Naive thymus-derived CD8-positive, alpha-beta T cell (primary cell): ENCODE measurements at places on chromosomes 2 and 18.

DNA sequence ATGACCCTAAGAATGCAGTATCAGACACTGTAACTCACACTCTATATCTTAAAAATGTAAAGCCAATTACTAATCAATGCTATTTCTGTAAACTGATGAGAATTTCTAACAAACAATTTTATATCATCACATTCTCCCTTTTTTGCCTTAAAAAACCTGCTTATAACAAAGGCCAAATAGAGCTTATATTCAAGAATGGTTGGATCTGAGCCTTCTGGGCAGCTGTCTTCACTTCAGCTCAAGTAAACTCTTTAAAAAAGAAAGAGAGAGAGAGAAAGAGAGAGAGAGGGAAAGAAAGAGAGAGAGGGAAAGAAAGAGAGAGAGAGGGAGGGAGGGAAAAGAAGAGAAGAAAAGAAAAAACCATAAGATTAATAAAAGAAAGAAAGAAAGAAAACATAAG lies 231.8 kb downstream of the KCNE4 start:
- DNase-seq = no peak

DNA sequence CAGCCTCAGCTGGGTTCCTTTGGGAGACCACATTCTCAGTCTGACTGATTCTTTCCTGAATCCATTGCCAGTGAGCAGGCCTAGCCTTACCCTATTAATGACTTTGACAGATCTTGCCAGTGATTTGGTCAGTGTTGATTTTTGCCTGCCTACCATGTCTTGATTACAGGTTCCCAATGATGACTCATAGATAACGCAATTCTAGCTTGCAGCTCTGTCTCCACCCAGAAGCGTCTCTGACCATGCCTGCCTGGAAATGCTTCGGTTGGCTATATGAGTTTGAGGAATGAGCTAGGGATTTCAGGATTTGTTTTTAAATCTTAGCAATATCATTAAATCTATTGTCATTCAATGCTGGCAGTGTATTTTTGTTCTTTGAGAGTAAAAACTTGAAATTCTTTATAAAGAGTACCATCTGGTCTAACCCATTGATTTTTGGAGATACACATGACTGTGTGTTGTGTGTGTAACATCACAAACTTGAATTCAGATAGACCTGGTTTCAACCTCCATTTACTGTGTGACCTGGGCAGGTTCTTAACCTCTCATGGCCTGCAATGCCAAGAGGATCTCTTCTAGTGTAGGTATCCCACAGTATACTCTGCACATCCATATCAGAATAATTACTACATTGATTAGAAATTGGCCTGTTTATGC lies 57.0 kb downstream of the CCDC150 start:
- no peak for DNase-seq

DNA sequence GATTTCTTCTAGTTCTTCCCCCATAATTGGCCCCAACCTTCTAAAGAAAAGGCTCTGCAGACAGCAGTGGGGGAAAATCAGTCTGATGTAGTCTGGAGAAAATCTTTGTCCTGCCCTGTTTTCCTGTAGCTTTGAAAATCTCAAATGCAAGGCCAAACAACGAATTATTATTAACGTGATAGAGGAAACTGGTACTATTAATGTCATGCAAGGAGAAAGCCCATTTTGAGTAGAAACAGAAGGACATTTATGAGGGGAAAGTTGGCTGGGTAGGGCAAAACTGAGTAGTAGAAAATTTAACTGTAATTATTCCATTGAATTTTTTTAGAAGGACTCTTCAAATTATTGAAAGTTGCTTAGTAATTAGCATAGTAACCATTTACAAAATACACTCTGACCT lies 98.8 kb downstream of the FMNL2 start:
- DNase-seq = no peak

DNA sequence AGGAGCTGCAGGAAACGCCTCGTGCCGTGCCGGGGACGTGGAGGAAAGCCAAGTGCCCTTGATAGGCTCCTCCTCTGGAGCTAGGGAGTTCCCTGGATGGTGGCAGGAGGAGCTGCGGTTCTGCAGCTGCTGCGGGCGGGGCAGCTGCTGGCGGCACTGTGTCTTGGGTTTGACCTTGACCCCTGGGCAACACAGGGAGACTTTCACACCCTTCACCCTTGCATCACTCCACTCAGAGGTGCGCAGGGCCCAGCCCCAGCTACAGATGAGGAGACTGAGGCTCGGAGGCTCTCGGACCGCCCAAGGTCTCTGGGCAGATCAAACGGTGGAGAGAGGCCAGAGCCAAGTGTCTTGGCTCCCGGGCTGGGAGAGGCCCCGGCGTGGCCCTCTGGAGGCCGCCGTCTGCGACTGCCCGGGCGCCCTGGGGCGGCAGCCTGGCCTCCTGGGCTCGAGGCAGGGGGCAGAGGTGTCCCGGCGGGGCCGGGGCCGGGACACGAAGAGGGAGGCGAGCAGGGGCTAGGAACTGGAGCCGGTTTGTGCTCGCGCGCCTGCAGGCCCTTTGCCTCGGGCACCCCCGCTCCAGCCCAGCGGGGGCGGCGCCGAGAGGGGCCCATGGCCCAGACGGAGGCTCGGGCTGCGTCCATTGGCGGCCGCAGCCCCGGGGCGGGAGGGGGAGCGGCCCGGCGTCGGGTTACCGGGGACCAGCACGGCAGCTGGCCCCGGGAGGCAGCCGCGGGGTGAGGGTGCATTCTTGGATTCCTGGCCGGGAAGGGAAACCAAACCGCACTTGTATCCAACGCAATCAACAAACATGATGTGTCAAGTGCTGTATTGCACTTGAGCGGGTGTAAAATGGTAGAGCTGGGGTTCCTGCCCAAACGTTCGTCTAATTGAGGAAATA lies 129.6 kb upstream of the SLC1A4 start:
- no peak for DNase-seq

DNA sequence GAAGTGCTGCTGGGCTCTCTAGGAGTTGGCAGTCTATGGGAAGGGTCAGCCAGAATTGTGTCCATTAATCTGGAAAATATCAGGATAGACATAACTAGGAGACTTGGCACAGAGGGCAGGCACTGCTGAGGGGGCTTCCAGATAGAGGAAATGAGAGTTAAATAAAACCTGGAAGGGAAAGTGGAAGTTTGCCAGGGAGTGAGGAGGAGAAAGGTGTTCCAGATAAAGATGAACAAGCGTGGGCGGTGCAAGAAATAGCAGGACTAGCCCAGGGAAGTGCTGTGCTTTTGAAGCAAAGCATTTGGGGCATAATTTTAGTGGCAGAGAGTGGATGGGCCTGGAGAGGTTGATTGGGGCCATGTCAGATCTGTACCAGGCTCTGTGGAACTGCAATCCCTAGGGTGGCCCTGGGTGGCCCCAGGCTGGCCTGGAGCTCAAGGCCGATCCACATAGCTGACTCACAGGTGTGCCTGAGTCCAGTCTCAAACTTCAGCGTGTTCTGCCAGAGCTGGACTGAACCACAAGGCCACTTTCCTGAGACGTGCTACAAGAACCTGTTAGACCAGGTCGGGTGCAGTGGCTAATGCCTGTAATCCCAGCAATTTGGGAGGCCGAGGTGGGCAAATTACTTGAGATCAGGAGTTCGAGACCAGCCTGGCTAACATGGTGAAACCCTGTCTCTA lies 26.9 kb downstream of the GALM start:
- DNase-seq = no peak

GRCh38 chr2:103809941-103810441 lies 1043.9 kb upstream of the POU3F3 start:
- no peak for DNase-seq

GRCh38 chr2:20594957-20595356 lies 55.9 kb downstream of the HS1BP3 start:
- no peak for DNase-seq

- DNase-seq = no peak
Measured at GRCh38 chr18:47709556-47709955, 220.9 kb downstream of the SMAD2 start.

GRCh38 chr2:8462899-8463648 lies 218.8 kb upstream of the ID2 start:
- no peak for DNase-seq

GRCh38 chr2:65264821-65265670 lies 37.4 kb downstream of the ACTR2 start:
- no peak for DNase-seq

DNA sequence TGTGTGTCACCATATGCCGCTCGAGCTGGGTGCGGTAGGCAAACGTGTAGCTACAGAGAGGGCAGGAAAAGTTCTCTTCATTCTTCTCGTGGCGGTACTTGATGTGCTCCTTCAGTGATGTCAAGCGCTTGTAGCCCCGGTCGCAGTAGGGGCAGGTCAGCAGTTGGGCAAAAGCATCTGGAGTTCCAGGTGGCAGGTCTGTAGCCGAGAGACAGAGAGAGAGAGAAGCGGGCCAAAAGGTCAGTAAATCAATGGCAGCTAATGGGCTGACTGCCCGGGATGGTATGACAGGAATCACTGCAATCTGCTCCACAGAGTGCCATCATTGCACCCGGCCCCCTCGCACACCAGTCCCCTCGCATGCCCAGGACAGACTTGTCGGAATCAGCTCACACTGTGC lies 116.0 kb downstream of the ZEB2 start:
- DNase-seq = no peak

DNA sequence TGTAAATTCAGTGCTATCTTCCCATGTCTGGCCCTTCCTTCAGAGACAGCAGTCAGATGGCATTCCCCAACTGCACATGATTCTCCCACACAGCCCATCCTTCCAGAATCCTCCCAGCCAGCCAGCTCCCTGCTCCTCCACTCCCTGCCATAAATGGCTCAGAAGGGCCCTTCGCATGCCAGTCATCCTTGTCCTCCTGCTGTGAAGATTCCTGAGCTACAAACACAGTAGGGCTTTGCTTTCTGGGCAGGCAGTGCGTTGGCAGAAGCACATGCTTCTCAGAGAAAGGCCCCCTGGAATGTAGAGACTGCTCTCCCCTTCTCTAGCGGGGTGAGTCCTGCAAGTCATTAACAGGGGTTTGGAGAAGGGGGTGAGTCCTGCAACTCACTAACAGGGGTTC lies 71.9 kb downstream of the TEX51 start:
- no peak for DNase-seq

- DNase-seq = no peak
Measured at GRCh38 chr18:62880673-62881364, 165.5 kb downstream of the PHLPP1 start.

GRCh38 chr2:23843051-23843976 lies 83.6 kb downstream of the ATAD2B start:
- DNase-seq = no peak

GRCh38 chr2:197425550-197425949 lies 9.3 kb downstream of the SF3B1 start:
- DNase-seq = no peak

DNA sequence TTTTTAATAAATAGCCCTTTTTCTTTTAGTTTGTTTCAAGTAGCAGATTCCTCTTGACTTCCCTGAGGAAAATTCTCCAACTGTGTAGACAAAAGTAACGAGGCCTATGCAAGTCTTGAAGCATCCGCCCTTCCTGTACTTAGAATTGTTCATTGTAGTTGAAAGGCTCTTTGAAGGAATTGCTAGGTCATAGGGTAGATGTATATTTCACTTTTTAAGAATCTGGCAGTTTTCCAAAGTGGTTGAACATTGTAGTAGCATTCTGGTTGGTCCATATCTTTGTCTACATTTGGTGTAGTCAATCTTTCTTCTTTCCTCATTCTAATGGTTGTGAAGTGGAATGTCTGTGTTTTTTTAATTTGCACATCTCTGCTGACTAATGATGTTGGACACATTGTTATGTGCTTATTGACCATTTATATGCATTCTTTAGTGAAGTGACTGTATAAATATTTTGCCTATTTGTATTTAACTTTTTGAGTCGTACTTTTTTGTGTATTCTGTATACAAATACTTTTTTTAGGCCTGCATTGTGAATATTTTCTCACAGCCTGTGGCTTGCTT lies 5.6 kb upstream of the SERPINB11 start:
- DNase-seq = no peak

DNA sequence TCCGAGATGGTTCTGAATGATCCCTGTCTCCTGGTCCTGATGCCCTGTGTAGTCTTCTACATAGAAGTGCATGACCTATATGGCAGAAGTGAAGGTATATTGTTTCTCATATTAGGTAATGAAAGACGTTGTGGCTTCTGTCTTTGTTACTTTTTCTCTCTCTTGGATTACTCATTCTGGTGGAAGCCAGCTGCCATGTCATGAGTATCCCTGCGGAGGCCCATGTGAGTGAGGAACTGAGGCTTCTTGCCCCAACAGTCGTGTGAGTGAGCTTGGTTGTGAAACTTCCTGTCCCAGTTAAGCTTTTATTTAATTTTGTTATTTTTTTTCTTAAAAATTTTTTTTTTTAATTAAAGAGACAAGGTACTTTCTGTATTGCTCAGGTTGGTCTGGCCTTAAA lies 134.7 kb downstream of the UBR3 start:
- DNase-seq = no peak

DNA sequence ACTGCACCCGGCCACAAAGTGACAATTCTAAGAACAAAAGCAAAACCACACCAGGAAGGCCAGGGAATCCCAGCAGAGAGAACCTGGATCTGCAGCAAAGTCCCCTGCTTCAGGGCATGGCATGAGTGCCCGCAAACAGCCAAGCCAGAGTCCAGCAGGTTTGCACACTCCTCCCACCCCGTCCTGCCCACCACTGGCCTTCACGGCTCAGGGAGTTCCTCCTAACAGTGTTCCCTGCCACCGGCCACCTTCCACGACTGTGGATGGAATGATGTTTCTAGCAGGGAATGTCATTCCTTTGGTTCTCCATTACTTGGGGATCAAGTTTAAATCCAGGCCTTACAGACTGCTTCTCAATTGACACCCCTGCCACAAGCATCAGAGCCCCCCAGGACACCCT lies 42.0 kb upstream of the B3GNT7 start:
- DNase-seq = no peak

GRCh38 chr2:170228429-170228828 lies 50.5 kb downstream of the MYO3B start:
- no peak for DNase-seq

GRCh38 chr18:48787203-48788151 lies 163.3 kb downstream of the SMAD7 start:
- DNase-seq = peak; percentile 30

GRCh38 chr2:21330786-21331391 lies 207.1 kb downstream of the TDRD15 start:
- no peak for DNase-seq

DNA sequence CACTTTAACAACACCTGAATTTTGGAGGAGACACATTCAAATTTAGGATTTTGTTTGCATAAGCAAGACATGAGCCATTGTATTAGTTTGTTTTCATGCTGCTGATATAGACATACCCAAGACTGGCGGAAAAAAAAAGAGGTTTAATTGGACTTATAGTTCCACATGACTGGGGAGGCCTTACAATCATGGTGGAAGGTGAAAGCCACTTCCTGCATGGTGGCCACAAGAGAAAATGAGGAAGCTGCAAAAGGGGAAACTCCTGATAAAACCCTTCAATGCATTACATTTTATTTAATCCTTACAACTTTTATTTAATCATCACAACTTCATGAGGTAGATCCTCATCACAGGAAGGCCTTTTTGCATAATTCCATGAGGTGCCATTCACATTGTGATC lies 242.0 kb upstream of the STON1 start:
- DNase-seq = no peak

DNA sequence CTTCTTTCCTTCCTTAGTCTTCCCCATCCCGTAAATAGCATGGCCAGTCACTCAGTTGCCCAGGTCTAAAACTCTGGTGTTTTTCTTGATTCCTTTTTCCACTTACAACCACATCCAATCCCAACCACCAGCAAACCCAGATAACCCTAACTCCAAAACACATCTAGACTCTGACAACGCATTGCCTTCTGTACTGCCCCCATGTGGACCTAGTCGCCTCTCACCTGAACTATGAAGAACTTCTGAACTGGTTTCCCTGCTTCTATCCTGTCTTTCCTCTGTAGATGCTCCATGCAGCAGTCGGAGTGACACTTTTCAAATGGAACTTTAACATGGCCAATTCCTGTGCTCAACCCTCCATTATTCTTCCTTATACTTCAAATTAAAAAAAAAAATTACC lies 26.5 kb downstream of the ST6GAL2 start:
- DNase-seq = no peak

- no peak for DNase-seq
Measured at GRCh38 chr2:236903978-236904377, 181.7 kb upstream of the COPS8 start.
